ENCODE measurements at places on chromosomes 5 and 9. TPM values are rescaled to one million over a fixed set of nuclear protein-coding genes. Genes with fewer than 3 reads are reported as not detected.
A peak's percentile ranks its signal among the peaks of the same experiment; 100 is the strongest.

The ECM2 gene
- polyA plus RNA-seq, result 51.1 TPM

The CNTNAP3B gene
- polyA plus RNA-seq, result 9.0 TPM

DNA sequence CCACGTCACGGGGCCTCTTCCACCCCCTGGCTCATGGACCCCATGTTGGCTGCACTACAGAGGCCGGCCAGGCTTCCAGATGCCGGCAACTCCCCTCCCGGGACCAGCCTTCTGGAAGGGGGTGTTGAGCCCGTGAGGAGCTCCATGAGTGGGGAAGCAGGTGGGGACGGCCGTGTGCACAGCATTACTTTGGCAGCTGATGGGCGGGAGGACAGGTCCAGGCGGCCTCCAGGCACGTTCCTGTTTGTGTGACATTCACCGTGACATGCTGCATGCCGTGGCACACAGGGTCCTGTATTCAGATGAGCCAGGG lies 29.1 kb upstream of the ABO start:
- DNase-seq, result no peak

The CCNO gene
- 3.3 TPM for polyA plus RNA-seq

GRCh38 chr5:41903892-41904799 lies at the start of gene RIMOC1:
Gene RIMOC1, plus strand, starts transcription at chr5:41904344. Its CDS starts 24 bp downstream, at chr5:41904368.
- peak; percentile 99 for DNase-seq

GRCh38 chr9:127455324-127455992 lies 4.1 kb downstream of the LRSAM1 start:
- DNase-seq, result no peak

GRCh38 chr5:58922461-58923171 lies 339.7 kb downstream of the RAB3C start:
- DNase-seq, result no peak

The RIOK2 gene
- polyA plus RNA-seq, result 54.1 TPM

DNA sequence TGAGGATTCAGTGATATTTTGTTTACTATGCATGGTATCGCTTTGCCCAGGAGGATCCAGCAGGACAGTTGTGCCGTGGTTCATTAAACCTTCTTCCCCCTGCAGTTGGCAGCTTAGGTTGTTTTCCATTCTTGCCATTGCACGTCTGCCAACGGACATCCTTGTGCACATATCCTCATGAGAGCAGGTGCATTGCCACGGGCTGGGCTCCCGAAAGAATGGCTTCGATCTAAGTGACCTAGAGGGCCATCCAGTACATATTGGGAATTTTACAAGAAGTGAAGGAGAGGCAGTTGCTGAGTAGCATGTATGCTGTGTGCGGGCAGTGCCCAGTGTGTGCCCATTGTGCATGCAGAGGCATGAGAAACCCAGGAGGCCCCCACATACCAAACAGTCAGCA lies 22.1 kb downstream of the HRH2 start:
- DNase-seq, result no peak

The P4HA2 gene
- polyA plus RNA-seq, result 28.6 TPM

DNA sequence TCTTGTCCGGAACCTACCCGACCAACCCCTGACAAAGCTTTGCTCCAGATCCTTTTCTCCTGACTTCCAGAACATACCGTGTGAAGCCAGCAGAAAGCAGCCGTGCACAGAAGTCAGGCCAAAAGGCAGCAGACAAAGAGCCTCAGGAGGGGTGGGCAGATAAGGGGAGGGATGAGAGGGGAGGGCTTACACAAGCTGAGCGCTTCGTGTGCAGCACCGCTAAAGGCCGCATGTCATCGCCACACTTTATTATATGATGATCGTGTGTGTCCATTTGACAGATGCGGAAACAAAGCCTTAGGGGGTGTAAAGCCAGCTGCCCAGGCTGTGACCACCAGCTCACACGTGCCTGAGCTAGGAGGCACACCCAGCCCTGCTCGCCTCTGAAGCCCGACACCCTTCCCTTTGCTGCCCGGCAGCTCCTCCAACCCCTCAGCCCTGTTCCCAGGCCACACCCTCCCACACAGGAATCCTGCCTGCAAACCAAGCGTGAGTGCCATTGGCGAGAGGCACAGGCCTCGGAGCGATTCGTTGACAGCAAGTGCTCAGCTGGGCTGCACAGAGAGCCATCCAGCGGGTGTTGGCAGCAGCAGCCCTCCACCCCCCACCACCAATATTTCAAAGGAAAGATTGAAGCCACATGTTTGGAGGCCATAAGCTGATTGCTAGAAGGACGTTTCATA lies 170.5 kb upstream of the SMIM23 start:
- no peak for DNase-seq

The SELENOP gene
- 747 TPM for polyA plus RNA-seq

GRCh38 chr5:96874631-96875030 lies 1.7 kb upstream of the ERAP2 start:
- DNase-seq, result no peak

The DDX4 gene
- 0.17 TPM for polyA plus RNA-seq

The SMIM23 gene
- not detected for polyA plus RNA-seq

GRCh38 chr9:6106711-6107339 lies 91.4 kb upstream of the RANBP6 start:
- no peak for DNase-seq

The DBH gene
- polyA plus RNA-seq, result 1.2 TPM

The PTGDS gene
- 59.8 TPM for polyA plus RNA-seq

The NPR3 gene
- polyA plus RNA-seq, result 48.2 TPM

The WDR38 gene
- polyA plus RNA-seq, result 3.4 TPM

The SPZ1 gene
- polyA plus RNA-seq, result not detected

DNA sequence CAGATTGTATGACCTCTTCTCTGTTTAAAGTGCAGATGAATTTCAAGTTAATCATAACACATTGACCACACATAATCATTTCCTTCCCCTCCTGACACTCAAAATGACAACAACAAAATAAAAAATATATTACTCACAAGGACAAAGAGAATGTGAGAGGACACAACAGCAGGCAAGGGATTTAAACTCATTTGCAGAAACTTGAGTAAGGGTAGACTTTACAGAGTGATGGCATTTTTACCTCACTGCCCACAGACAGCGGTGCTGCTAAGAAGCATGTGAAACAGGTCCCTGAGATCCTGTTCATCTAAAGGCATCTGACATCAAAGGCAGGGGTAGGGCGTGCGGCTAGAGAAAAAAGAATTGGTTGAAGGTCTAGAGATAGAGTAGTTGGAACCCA lies 99.0 kb downstream of the TRIM36 start:
- no peak for DNase-seq

- no peak for DNase-seq
Observed at GRCh38 chr5:132751971-132752580, 4.8 kb downstream of the CCNI2 start.

- no peak for DNase-seq
Observed at GRCh38 chr5:145912019-145912418, 24.4 kb upstream of the SH3RF2 start.

The SAP30L gene
- 42.8 TPM for polyA plus RNA-seq

- no peak for DNase-seq
Observed at GRCh38 chr5:145161391-145161790, 673.8 kb downstream of the PRELID2 start.

The RNF183 gene
- polyA plus RNA-seq, result 0.46 TPM

GRCh38 chr9:137678202-137678601 lies 59.4 kb downstream of the EHMT1 start:
- no peak for DNase-seq

The HTR4 gene
- 0.74 TPM for polyA plus RNA-seq

- no peak for DNase-seq
Observed at GRCh38 chr5:159772698-159773061, 143.6 kb upstream of the ADRA1B start.

GRCh38 chr5:169176709-169177694 lies 123.9 kb downstream of the SLIT3 start:
- DNase-seq, result no peak

GRCh38 chr9:36396985-36397384 lies 3.1 kb downstream of the RNF38 start:
- DNase-seq, result no peak

- DNase-seq, result no peak
Observed at GRCh38 chr5:91386120-91386519, 3.0 kb upstream of the ARRDC3 start.

The ANXA2R gene
- 1.7 TPM for polyA plus RNA-seq

The GABRA6 gene
- polyA plus RNA-seq, result not detected

DNA sequence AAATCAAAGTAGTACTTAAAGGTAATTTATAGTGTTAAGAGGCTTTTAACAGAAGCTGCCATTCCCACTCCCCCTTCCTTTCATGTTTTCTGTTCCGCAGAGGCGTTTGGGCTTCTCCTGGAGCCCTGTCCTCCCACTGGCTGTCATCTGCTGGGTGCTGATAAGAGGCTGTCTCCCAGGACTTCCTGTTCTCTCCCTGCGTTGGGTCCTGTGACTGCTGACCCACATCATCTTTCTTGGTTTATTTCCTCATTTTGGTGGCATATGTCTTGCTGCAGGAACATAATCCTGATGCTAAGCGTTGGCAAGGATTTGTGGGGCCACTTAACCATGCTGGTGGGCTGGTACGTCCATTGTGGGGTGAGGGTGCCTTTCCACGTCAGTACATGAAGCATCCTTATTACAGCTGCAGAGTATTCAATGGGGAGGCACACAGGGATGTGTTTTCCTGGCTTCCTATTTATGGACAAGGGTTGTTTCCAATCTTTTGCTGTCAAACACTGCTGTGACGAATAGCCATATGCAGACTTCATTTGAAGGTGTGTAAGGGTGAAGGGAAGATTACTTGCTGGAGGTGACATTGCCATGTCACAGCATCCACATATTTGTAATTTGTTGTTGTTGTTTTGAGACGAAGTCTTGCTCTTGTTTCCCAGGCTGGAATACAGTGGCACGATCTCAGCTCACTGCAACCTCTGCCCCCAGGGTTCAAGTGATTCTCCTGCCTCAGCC lies 22.3 kb upstream of the RNF130 start:
- DNase-seq, result peak; percentile 77

The LCN1 gene
- polyA plus RNA-seq, result not detected

DNA sequence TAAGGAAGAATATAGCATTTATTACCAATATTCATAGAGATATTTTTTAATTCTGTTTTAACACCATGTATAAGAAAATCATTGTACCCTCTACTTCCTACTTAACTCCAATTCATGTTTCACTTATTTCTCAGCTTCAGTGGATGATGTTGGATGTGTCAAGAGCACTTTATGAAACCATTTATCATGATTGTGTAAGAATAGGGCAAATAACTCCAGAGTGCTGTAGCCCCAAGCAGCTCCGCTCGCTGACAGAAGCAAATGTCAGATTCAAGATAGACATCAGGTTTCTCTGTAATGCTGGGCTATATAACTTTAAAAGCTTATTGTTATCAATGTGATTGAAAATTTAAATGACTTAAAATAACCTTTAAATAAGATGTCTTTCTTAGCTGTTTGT lies 50.4 kb downstream of the MAST4 start:
- no peak for DNase-seq

DNA sequence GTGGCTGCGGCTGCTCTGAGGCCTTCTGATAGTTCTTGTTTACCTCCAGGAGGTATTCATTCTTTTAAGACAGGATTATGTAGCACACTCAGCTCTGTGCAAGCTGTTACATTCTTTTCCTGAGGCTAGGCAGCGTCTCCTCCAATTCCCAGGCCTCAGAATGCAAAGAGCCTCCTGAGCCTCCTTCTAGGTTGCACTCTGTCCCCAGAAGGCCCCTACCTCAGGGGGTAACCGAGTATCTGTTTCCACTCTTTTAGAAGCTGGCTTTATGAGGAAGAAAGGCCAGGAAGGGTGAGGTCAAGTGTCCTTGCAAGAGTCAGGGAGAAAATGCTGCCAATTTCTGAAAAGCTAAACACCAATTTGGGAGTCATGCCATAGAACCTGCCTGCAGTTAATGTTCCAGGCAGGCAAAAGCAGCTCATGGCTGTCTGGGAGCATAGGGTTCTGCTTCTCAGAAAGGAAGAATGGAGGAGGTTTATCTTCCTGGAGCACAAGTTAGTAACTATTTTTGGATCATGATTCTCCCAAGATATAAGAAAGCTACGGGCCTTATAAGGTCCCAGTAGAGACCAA lies 178.9 kb downstream of the SEMA6A start:
- no peak for DNase-seq

The FOXD4L6 gene
- polyA plus RNA-seq, result not detected

The LHX2 gene
- polyA plus RNA-seq, result 0.12 TPM

- no peak for DNase-seq
Observed at GRCh38 chr5:57166276-57166675, 7.6 kb upstream of the GPBP1 start.

- no peak for DNase-seq
Observed at GRCh38 chr5:67303356-67303755, 106.8 kb upstream of the CD180 start.

The FAM240B gene
- polyA plus RNA-seq, result not detected

GRCh38 chr5:36505021-36505420 lies 101.4 kb upstream of the SLC1A3 start:
- DNase-seq, result no peak

The MEIKIN gene
- not detected for polyA plus RNA-seq

- peak; percentile 75 for DNase-seq
Observed at GRCh38 chr5:1005249-1005851, 3.3 kb upstream of the NKD2 start.

Measured in left lung (tissue), 14 donors.